ENCODE measurements at places on chromosomes 7 and 10.

DNA sequence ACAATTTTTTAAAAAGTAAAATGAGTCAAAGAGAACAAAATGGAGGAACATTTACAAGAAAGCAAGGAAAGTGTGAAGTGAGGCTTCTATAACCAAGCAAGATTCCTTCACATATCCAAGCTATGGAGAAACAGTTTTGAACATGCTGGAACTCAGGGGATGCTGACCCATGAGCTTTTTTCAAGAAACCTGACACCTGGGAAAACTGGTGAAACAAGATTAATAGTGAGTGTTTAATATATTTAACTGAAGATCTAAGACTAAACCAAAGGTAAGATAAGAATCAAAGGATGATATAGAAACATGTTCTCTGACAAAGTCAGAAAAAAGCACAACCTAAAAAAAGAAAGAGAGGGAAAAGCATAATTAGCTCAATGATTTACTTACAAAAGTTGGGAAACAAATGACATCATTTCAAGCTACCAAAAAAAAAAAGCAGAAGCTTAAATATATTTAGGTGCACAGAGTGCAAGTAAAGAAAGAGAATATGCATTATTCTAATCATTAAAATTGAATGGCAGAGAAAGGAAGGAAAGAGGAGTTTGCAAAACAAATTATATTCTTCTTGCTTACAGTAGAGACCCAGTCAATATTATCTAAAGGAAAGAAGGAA is 24.9 kb downstream of the C7orf25 start:
- DNase-seq = no peak

GRCh38 chr7:150489782-150490181 is 24.9 kb upstream of the GIMAP7 start:
- no peak for DNase-seq

- DNase-seq = no peak
These were observed 32.8 kb upstream of the STRIP2 start for GRCh38 chr7:129401228-129401966.

DNA sequence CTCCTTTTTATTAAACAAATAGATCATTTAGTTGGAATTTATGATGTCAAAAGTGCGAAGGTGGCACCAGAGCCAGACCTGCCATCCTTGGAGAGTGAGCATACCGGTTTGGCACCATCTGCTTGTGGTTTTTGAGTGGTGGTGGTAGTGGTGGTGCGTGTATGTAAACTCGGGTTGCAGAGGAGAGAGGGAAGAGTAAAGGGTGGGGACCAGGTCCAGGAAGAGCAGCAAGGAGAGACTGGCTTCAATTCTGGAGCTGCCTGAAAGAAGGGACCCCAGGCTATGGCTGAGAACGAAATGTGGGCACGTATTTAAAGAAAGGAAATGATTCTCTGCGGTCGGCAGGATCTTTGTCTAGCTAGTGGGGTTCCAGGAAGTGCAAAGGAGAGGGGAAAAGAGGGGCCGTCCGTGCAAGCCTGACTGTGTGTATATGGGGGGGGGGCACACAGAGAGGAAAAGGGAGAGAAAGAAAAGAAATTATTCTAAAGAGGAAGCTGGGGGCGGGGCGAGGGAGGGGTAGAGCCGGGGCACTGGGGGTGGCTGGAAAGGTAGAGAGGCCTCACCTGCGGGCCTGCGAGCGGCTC is 448 bp upstream of the GOLGA7B start:
- DNase-seq = no peak

- no peak for DNase-seq
These were observed 1.2 kb downstream of the SLC18A3 start for GRCh38 chr10:49611166-49611815.

DNA sequence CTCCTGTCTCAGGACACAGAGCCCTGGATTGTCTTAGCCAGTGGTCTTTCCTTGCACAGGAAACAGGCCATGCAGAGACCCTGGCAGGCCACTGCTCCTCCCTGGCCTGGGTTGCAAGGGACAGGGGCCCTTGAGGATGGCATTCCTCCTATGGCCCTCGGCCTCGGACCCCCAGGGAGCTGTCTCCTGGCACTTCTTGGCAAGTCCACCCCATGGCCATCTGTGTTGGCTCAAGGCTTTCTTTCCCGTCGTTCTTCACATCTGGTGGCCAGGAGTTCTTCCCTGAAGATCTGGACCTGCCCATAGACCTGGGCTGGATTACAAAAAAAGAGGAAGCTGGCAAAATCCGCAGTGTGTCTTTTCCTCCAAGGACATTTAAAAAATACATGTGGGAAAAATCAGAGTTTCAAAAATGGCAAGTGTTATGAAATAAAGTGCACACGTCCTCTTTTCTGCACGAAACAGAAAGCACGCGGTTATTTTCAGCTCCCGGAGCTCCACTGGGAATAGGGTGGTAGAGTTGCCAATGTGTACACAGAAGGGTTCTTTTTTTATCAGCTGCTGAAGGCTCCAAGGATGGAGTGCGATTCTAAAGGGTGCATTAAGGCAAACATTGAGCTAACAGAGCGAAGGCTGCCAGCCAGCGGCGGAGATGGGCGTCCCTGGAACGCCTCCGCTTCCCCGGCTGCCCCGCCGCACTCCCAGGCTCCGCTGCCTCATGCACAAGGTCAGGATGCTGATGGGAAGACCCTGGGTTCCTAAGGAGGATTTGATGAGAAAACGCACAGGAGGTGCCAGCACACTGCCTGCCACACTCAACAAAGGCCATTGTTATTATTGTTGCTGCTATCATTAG is 62.8 kb upstream of the FAM20C start:
- DNase-seq = no peak

GRCh38 chr7:124515106-124515830 is 250.3 kb downstream of the GPR37 start:
- no peak for DNase-seq

DNA sequence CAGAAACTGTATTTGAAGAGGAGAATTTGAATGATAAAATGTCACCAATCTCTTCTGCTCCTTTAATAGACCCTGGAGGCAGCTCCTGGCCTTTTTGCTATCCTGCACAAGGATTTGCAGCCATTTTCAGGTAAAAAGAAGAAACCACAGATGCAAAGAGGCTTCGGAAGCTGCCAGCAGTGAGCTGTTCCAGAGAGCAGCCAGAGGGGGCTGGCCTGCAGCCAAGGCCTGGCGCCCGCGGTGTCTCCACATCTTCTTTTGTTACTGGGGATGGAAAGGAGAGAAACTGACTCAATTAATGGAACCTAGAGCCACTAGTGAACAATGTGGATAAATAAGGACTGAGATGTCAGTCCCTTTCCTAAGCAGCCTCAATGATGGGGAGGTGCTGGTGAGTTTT is 23.9 kb upstream of the GPR26 start:
- no peak for DNase-seq

DNA sequence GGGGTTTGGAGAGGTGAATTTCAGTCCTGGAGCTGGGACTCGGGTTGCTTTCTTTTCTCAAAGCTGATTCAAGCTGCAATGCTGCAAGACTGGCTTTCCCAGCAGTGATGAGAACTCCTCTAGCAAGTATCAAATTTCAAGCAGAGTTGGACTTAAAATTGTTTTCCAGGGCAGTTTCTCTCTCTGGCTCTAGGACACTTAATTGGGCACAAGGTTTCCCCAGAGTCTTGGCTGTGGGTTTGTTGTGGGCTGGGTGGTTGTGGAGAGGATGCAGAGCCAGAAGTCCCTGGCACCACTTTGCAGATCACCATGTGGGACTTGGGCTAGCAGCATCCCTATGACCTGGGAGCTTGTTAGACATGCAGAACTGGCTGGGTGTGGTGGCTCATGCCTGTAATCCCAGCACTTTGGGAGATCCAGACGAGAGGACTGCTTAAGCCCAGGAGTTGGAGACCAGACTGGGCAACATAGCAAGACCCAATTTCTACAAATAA is 16.8 kb downstream of the AKR1B15 start:
- no peak for DNase-seq

DNA sequence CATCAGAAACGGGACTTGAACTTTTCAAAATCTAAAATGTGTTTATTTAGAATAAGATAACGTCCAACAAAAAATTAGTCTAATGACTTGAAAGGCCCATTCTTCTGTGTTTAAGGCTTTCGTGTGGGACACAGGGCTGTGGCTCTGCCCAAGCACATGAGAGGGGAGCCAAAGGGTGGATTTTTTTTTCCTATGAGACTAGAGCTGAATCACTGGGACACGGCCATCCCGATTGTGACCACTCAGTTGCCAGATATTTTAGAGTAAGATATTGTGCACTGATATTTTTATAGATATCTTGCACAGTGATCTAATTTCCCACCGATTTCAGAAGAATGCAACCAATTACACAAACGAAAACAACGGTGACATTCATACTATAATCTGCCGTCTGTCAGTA is 99.9 kb downstream of the ANK3 start:
- DNase-seq = no peak

DNA sequence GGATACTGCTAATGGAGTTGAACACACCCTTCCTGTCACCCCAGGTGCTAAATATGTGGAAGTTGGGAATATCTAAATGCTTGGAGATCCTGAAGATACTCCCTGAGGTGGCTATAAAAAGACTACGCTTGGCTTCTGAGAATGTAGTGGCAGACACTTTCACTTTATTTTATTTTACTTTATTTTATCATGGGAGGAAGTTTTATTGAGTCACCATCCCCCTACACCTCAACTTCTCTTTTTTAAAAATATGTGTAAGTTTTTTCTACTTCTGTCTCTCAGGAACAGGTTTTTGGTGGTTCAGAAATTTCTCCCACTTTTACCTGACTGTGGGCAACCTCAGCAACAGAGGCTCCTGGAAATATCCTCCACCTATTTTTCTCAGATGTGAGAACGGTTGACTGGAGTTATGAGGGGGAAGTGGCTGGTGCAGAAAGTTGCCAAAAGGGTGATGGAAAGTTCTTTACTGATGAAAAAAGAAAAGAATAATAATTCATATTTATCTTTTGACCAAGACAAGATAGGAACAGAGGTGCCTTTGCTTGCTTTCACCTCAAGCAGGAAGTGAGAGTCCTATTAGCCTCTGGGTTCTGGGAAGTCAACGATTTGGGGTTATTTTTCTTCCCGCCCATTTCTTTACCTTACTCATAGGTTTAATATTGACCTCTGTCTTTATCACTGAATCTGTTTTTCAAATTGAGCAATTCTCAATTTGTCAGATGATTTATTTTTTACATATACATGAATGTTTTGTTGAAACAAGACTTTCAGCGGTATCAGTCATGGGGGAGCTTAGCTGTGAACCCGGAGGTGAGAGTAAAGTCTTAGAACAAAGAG is 103.6 kb downstream of the AHR start:
- DNase-seq = no peak

- DNase-seq = no peak
These were observed 430.2 kb upstream of the KCND2 start for GRCh38 chr7:119842786-119843185.

DNA sequence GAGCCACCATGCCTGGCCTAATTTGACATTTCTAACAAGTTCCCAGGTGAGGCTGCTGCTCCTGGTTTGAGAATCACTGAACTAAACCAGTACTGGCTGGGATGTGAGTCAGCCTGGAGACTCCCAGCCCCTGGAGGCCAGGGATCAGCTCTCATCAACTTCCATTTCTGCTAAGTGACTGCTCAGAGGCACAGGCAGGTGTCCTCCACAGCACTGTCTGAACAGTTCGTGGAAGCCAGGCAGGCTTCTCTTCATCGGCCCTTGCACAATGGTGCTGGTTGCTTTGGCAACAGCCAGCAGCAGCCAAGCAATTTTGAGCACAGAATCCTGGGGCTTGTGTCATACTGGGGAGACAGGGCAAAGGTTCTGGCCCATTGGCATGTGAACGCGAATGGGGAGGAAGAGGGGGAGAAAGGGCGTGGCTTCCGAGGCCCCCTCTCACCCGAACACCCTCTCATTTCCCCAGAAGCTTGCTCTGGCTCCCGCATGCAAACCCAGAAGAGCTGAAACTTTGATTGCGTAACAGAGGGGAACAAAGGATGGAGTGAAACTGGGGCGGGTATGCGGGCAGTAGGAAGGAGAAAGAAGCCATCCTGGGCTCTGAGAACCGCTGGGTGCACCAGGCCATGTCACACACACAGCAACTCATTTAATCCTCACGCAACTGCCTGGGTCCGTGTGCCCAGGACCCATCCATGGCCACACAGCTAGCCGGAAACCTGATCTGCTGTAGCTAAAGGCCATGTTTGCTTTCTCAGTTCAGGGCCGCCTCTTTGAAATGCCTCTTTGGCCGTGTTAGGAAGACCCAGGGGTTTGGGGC is 9.0 kb upstream of the POR start:
- no peak for DNase-seq

GRCh38 chr10:16986082-16986405 is 143.6 kb downstream of the CUBN start:
- no peak for DNase-seq

DNA sequence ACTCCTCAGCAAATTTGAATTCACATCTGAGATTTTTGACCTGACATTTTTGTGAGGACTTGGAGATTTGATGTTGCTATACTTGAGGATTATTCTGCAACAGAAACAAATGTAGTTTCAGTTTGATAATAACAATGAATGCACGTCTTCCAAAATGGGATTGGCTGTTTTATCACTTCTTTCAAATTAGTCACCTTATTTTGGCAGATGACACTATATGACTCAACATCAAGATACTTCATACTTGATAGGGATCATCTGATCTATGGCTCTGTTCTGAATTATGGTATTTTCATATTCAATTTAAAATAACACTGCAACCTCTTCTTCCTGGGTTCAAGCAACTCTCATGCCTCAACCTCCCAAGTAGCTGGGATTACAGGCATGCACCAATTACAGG is 24.2 kb downstream of the ARL5B start:
- no peak for DNase-seq

GRCh38 chr10:61286686-61287085 is 166.5 kb downstream of the TMEM26 start:
- no peak for DNase-seq

GRCh38 chr10:62076891-62077290 is 175.4 kb downstream of the ARID5B start:
- DNase-seq = no peak

DNA sequence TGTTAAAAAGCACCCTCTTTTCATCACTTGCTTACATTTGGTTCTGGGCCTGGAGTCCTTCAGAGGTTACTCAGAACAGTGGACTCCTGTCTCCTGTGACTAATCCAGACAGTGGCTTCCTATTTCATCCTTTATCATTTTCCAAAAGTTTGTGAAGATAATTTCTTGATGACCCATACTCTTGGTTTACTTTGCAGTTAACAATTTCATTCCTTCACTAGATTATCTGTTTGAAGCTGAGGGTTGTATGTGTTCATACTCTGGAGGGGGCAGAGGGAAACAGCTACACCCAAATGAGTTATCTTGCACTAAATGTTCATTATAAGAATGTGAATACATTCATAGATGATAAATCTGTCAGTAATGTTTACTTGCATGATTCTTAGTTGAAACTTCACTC is 124.7 kb downstream of the ZNF248 start:
- no peak for DNase-seq

GRCh38 chr7:144038887-144039286 is 9.9 kb upstream of the OR2A5 start:
- no peak for DNase-seq

GRCh38 chr7:141456298-141456697 is 94.9 kb upstream of the AGK start:
- DNase-seq = no peak

GRCh38 chr10:11586170-11586569 is 25.3 kb downstream of the USP6NL start:
- no peak for DNase-seq
